Stimulated activated CD4-positive, alpha-beta T cell treated with anti-CD3 and anti-CD28 coated beads, Interleukin-1b, Interleukin-23, amount 100 ng/mL, for 4 hours (primary cell): ENCODE measurements at places on chromosomes 3 and 15.

DNA sequence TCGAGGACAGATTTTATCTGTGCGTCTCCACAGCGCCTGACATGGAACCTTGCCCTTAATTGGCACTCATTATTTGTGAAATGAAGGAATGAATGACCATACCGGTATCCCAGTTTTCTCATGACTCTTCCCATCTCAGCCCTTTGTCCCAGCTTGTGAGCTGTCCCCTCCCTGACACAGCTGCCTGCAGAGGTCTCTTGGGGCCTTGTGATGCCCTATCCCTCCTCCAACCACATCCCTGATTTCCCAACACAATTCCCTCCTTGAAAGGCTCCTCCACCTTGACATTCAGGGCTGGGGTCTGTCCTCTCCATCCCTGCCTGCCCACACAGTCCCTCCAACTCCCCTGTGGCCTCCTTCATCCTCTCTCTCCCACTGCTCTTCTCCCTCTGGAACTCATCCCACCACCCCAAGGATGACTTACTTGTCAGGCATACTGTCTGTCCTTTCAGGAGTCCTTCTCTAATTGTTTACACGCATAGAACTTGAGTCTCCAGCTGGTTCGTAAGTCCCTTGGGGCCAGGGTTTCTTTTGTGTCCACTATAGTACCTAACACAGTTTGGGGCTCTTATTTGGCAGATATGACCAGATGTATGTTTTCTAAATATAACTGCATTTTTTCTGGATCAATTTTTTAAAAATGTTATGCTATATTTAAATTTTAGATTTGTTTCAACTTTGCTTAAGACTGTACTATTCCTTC is 35.6 kb upstream of the FILIP1L start:
- no peak for DNase-seq

GRCh38 chr3:29912600-29913288 is 631.9 kb downstream of the RBMS3 start:
- no peak for DNase-seq

DNA sequence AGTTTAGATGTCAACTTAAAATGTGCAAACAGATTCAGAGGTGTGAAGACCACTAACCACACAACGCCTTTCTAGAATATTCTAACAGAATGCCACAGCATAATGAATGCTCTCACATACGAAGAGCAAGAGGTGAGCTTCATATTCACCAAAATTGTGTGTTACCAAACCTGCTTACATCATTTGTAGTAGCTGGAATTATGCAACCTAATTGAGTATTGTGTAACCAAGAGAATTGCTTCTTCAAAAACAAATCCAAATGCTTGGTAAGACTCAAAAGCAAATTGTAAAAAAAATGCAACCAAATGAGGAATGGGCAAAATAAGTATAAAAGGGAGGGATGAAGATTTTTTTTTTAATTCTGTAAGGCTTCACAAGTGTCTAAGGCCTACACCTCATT is 160.7 kb downstream of the TAFA4 start:
- no peak for DNase-seq

DNA sequence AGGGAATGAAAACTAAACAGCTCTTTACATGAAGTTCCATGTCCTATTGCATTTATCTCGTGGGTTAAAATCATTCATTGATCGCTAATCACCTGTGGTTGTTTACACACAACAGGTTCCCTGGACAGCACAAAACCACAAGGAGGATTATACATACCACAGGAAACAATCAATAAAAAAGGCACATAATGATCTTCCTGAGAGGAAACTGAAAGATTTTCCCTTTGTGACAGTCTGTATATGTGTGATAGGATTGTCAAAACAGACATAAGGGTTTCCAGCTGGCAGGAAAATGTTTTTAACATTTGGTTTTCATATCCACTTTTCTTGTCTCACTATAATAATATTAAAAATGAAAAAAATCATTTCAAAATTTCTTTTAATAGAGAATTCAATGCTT is 541.8 kb downstream of the NLGN1 start:
- no peak for DNase-seq

DNA sequence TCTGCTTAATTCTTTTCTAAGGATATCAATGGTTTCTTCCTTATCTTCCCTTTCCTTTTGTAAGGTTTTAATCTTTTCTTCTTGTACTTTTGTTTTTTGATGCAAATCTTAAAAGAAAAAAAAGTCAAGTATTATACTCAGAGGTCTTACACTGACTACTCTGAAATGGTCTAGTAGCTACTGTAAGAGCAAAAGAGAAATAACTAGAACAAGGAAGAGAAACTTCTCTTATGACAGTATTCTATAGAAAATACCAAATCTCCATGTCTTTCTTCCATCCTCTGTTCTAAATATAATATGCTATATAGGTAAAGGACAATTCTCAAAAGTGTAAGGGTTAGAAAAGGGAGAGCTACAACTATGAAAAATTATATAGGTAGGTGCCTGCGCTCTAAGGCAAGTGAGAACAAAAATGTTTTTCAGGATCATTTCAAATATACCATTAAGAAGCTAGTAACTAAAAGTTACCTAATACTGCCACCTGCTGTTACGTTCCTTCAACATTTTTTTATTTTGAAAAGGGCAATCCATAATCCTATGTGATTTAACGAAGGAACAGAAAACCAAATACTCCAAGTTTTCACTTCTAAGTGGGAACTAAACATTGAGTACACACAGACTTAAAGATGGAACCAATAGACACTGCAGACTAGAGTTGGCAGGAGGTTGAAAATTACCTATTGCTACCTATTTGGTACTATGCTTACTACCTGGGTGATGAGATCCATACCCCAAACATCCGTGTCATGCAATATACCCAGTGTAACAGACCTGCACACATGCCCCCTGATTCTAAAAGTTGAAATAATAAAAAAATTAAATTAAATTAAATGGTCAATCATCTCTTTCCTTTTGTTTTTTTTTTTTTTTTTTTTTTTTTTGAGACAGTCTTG is 36.7 kb downstream of the CIP2A start:
- no peak for DNase-seq

GRCh38 chr3:98331329-98331728 is 22.3 kb upstream of the OR5K4 start:
- DNase-seq: no peak

- no peak for DNase-seq
Measured at GRCh38 chr3:142973217-142974009, 9.9 kb upstream of the PAQR9 start.

DNA sequence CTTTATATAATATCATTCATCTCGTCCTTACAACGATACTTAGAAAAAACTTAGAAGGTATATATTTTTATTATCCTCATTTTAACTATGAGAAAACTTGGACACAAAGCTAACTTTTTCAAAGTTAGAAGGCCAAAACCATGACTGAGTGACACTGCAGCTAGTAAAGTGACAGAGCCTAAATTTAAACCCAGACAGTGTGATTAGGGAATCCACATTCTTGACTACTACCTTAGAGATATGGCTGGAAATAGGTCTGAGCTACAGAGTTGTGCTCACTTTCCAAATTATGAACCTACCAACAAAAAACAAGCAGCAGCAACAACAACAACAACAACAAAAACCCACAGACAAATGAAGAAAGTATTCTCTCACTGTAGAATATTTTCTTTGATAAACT is 236.2 kb downstream of the SCAPER start:
- DNase-seq: no peak

DNA sequence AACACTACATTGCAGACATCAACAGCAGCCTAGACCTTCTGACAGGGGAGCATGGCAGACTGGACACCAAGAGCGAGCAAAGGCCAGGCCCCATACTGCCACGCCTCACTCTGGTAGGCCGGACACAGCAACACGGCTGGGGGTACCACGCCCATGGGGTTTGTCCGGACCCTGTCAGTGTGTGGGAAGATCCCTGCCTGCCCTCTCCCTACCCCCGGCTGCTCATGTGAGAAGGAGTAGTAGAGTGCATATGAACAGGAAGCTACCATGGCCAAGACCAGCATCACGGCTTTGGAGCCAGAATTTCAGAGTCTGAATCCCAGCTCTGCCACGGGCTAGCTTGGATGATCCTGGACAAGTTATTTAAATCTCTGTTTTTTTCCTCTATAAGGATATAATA is 27.9 kb downstream of the ALDH1L1 start:
- no peak for DNase-seq
